ENCODE measurements at places on chromosomes 5 and 9. TPM values are rescaled to one million over a fixed set of nuclear protein-coding genes. Genes with fewer than 3 reads are reported as not detected.

The NUTM2F gene
- not detected for total RNA-seq

The SGCD gene
- total RNA-seq = 6.2 TPM

The ZNF169 gene
- total RNA-seq = 1.6 TPM

The SLC45A2 gene
- total RNA-seq = not detected

The PIP5K1B gene
- total RNA-seq = not detected

The GABRA1 gene
- total RNA-seq = not detected

The TXNDC8 gene
- not detected for total RNA-seq

The RARS1 gene
- total RNA-seq = 95.4 TPM

The ABO gene
- total RNA-seq = not detected

The NEURL1B gene
- 4.5 TPM for total RNA-seq

The PRRX2 gene
- total RNA-seq = 11.3 TPM

The NTNG2 gene
- 1.5 TPM for total RNA-seq

The PCA3 gene
- total RNA-seq = not detected

The PAX5 gene
- total RNA-seq = not detected

The SEMA5A gene
- total RNA-seq = not detected

The KIF4B gene
- not detected for total RNA-seq

The PIP5KL1 gene
- total RNA-seq = 1.3 TPM

The SLC6A3 gene
- 0.53 TPM for total RNA-seq

The REEP2 gene
- 6.1 TPM for total RNA-seq

Data from A549 treated with GW870086 at 1 μM for 4 hours (cell line).